Mesenchymal stem cell (in vitro differentiated cells and primary cell): ENCODE measurements at places on chromosomes 7 and 10.
A peak's percentile ranks its signal among the peaks of the same experiment; 100 is the strongest.

DNA sequence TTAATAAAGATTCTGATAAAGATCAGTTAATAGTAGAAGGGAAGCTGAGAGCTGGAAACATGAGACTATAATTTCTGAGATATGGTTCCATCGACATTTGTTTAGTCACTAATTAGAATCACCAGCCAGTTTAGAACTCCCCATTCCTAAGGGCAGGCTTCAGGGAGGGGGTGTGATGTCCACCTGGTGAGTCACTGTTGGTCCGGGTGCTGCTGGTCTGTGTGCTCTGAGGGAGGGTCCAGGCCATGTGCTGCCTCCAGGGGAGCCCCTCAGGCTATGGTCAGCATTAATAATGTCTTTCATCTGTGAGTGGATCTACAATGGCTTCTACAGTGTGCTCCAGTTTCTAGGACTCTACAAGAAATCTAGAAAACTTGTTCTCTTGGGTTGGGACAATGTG, 115.8 kb downstream of the ADAM12 start:
- DNase-seq, result no peak

DNA sequence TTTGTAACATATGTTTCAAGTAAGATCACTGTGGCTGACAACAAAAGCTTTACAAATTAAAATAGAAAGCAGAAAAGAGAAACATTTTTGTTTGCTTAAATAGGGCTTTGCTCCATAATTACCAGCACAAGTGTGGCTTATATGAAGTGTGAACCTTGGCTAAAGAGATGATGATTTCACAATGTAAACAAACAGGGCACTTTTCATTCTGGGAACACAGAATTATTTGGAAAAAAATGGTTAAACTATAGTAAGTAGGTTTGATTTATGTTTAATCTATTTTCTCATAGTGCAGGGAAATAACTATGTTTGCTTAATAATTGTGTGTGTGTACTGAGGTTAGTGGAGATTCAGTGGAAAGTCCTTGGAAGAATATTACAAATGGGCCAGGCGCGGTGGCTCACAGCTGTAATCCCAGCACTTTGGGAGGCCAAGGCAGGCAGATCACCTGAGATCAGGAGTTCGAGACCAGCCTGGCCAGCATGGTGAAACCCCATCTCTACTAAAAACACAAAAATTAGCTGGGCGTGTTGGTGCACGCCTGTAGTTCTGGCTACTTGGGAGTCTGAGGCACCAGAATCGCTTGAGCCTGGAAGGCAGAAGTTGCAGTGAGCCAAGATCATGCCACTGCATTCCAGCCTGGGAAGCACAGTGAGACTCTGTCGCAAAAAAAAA, 19.1 kb upstream of the OTUD1 start:
- DNase-seq, result no peak

GRCh38 chr7:118602090-118602489, 377.6 kb downstream of the ANKRD7 start:
- no peak for DNase-seq

GRCh38 chr10:83991986-83992753, 147.1 kb upstream of the GHITM start:
- peak; percentile 28 for DNase-seq

GRCh38 chr10:9024210-9024609, 969.7 kb downstream of the GATA3 start:
- no peak for DNase-seq

GRCh38 chr7:99631295-99632109, 14.8 kb downstream of the ZSCAN25 start:
- no peak for DNase-seq

DNA sequence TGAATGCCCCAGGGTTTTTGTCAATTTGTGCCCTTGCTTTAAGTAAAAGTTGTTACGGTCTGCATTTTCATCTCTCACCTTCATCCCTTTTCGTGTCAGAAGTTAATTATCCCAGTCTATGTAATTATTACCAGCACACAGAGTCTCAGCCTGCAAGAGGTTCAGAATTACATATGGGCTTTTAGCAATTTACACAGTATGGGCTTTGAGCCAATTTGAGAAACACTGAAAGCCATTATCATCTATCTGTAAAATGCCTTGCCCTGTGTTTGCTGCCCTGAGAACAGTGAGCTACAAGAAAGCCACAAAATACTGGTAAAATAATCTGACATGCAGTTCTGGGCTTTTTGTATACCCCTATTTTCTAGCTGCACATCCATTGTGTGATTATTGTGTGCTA, 125.6 kb upstream of the STEAP4 start:
- no peak for DNase-seq

DNA sequence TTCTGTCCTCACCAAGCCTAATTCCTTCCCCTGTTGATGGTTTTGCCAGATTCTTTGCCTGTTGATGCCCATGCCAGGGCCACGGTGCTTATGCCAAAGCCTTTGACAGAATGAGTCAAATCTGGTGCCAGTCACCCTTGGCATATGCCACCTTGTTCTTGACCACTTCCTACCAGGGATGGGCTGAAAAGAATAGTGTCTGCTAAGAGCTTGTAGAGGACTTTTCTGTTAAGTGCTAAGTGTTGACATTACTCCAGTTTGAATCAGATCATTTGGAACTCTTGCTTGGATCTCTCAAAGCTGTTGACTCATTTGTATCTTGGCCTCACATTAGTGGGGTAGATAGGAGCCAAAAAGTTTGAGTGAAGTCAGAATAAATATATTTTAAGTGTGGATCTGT, 661.2 kb downstream of the AUTS2 start:
- no peak for DNase-seq

DNA sequence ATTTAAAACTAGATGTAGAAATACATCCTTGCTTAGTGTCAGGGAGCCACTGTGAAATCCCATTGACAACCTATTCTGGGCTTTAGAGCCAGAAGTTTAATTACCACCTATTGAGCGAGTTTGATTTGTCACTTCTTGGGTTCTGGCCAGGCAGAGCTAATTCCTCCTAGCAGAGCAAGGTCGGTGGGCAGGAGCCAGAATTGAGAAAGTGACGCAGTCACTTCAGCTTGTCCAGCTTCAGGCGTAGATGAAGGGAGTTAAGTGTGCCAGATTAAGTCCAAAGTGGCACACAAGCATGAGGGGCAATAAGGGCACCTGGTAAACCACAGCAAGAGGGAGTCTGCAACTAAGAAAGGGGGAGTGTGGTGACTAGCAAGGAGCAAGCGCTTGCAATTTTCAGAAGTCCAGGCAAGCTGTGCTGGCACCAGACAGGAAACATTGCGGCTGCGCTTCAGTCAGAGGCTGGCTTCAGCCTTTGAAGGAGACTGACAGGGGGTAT, 119.4 kb downstream of the ST7 start:
- DNase-seq, result peak; percentile 35

DNA sequence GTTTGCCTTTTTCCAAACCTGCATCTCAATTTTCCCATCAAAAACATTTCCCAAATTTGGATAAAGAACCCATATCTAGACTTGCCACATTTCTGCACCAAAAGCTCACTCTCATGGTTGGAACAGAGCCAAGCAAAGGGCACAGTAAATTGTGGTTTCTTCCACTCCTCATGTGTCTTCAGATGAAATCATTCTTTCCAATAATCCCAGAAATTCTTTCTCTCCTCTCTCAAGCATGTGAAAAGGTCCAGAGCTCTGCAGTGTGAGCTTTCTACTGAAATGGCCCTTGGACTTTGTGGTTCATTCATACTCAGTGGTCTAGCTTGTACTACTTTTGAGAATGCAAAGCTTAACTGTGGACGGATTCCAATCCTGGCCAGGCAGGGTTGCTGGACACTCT, 19.8 kb downstream of the PRSS2 start:
- DNase-seq, result no peak

DNA sequence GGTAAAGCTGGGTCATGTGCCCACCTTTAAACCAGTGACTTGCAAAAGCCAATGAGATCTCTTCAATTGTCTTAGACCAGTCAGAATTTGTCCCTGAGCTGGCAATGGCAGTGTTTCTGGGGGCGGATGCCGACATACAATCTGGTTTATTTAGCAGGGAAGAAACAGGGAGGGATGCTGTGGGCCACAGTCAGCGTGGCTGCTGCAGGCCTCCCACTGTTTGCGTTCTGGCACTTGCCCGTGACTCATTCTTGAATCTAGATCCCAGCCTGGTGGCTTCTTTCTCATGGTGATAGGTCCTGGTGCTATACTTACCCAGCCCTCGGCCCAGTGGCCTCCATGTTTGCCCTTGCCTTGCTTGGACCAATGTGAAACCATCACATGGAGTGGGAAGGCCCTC, 3.1 kb upstream of the CPA1 start:
- DNase-seq, result no peak

DNA sequence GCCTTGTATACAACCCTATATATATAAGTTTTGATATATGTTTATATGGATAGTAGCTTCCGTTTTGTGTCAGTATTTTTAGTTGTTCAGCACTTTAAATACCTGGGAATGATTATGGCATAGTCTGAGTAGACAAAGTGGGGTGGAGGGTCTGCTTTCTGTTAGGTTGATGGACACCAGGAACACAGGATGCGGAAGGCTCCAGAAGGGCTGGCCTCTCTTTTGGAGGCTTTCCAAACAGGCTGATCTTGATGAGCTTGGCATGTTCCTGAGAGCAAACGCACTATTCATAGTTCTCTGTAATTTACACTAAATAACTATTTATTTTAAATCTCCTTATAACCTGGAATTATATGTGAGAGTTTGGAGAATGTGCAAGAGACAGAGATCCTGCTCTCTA, 12.7 kb downstream of the AKR1E2 start:
- no peak for DNase-seq

GRCh38 chr10:22518167-22518724, 172.9 kb downstream of the SPAG6 start:
- DNase-seq, result no peak

DNA sequence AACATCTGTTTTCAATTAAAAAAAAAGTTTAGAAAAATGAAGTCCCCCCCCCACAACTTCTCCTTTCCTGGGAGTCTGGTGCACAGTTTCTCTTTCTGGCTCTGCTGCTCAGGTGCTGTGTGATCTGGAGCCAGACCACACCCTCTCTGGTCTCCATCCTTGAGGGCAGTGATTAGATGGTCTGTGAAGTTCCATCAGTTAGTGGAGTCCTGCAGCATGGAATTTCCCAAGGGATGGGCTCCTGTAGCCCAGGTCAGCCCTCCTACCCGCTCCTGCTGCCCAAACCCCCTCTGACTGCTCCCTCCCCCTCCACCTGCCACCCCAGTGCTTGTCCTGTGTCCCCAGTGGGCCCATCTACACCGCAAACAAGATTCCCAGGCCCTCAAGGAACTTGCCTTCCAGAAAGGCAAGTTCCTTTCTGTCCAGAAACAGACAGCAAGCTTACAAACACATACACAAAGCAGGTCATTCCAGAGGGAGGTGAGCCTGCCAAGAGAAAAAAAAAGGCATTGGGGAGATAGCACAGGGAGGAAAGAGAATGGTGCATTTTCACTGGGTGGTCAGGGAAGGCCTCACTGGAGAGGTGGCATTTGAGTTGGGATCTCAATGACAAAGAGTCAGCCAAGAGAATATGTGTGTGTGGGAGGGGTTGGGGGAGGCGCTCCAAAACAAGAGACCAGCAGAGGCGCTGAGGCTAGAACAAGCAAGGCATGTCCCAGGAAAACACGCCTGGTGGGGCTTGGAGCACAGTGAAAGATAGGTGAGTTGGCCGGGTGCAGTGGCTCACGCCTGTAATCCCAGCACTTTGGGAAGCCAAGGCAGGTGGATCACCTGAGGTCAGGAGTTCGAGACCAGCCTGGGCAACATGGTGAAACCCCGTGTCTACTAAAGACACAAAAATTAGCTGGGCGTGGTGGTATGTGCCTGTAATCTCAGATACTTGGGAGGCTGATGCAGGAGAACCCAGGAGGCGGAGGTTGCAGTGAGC, 49.5 kb upstream of the SLC29A3 start:
- DNase-seq, result peak; percentile 51
